ENCODE measurements at places on chromosomes 4 and X.
A peak's percentile ranks its signal among the peaks of the same experiment; 100 is the strongest.

DNA sequence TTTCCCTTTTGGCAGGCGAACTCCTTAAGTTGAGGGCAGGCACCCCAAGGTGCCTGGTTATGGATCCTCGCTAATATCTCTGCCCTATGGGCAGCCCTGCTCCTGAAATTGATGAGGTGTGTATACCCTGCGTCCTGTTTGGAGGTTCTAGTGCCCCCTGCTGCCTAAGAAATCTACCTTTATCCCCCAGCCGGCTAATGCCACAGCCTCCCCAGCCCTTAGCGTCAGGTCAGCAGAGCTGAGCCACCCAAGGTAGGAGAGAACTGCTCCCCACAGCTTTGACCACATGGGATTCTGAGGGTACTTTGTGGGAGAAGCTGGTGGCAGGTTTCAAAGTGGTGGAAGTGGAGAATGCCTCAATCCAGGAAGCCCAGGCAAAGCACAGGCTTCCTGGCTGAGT is 50.8 kb downstream of the ANAPC4 start:
- no peak for DNase-seq

GRCh38 chr4:183635741-183636140 is 23.2 kb downstream of the RWDD4 start:
- DNase-seq: no peak

GRCh38 chr4:7367864-7368277 is 66.9 kb downstream of the PSAPL1 start:
- no peak for DNase-seq

GRCh38 chr4:125350470-125351135 is 35.8 kb downstream of the FAT4 start:
- no peak for DNase-seq

DNA sequence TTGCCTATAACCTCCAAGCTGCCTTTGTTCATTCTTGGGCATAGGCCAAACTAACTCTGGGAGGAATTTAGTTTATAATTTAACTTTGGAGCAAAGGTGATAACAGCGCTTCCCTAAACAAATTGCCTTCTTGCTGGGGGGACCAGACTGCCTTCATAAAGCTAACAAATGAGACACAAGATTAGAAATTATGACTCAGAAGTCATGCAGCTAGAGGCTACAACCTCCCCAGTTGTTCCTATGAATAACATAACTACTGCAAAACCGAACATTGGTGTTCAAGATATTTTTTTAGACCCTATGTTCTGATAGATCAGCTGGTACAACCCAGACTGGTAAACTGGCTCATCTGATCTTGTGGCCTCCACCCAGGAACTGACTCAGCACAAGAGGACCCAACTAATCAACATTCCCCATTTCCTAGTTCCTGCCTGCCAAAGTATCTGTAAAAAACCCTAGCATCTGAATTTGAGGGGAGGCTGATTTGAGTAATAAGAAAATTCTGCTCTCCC is 22.0 kb upstream of the TMPRSS11B start:
- DNase-seq: no peak

GRCh38 chr4:159983082-159983481 is 880.2 kb downstream of the RAPGEF2 start:
- DNase-seq: no peak

DNA sequence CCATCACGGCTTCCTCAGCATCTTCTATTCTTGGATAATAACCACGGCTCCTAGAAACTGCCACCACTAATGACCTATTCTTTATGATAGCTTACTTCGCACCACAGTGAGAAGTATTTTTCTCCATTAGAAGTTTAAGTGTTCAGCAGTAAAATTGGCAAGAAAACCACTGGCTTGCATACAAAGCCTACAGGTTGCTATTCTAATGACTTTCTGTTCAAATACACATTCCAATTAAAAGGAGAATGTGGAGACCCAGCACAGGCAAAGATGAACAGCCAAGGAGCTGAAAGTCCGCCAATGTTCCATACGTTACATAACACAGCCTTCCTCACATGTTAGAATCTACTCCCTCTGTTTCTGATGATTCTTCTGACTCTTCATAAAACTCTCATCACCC is 875.0 kb upstream of the PRKX start:
- DNase-seq: no peak

DNA sequence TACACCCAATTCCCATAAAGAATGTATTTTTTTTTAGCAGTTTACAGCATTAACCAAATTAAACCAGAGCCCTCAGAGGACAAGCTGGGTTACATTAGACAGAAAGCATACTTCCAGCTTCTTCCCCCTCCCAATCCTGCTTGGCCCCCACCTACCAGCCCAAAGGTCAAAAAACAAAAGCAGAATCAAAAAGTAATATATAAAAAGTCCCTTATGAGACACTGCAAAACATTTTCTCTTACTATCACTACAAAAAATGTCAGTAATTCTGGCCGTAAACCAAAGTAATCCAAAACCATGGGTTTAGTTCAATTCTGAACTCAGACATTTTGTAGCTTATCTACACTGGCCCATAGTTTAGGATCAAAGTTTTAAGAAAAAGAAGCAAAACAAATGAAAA is 38.0 kb downstream of the APBB2 start:
- DNase-seq: no peak

GRCh38 chr4:112853662-112854256 is 195.7 kb upstream of the ANK2 start:
- DNase-seq: no peak

DNA sequence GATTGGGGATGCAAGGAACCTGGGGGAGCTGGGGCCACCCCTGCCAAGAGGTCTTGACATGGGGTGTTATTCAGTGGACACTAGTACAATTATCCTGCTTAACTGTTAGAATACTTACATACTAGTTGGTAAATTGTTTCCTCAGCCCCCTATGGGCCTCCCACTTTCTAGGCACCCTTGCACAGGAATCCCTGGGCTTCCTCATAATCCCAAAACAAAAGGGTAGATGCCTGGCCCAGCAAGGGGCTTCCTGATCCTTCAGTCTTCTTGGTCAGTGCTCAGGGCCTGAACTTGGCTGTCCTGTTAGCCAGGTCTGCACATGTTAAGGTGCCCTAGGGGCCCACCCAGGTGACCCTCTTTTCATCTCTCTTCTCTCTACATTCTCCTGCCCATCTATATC is 48.7 kb upstream of the MSX1 start:
- DNase-seq: no peak

- no peak for DNase-seq
These were observed 13.8 kb upstream of the TXLNG start for GRCh38 chrX:16772460-16772859.

- DNase-seq: peak; percentile 90
These were observed 313.6 kb upstream of the DDX53 start for GRCh38 chrX:22686138-22686541.

DNA sequence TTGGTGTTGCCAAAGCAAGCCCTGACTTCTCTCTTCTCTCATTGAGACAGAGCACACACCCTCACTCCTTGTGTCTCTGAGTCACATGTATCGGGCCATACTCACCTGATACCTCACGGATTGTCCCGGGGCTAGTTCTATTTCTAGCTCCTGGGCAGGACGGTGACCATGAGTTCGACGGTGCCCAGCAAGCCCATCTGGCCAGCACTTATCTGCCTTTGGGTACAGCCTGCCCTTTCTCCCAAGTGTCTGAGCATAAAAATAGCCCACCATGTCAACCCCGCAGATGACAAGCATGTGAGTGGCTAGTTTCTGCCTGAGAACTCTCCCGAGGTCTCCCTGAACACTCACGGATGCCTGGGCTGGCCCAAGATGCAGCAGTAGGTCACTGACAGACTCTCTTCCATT is 158.5 kb downstream of the DHRSX start:
- DNase-seq: no peak

All from glomerular endothelial cell (primary cell).